Foreskin keratinocyte (primary cell): ENCODE measurements at places on chromosomes 6 and 20. TPM values are rescaled to one million over a fixed set of nuclear protein-coding genes. Genes with fewer than 3 reads are reported as not detected.

DNA sequence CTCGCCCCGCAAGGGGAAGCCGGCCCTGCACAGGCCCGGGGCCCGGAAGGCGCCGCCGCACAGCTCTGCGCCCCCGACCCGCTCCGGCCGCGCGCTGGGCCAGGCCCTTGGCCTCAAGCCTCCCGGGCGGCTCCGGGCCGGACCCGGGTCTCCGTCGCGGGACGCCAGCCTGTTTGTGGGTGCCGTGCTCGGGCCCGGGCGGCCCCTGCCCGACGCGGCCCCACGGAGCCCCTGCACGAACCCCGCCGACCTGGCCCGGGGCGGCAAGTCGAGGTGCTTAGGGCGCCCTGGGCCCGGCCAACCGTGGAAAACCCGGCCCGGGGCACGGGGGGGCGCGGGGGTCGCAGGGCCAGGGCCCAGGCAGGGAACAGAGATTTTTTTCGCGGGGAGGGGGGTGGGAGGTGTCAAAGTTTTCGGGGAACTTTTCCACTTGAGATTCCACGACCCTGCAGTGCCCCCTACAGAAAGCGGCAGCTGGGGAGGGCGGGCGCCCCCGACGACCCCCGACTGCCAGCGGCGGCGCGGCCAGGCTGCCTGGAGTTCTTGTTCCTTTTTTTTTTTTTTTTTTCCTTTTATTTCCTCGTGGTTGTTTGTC, 805 bp upstream of the STX16 start:
- DNase-seq = no peak

- DNase-seq = peak; percentile 64
These were observed 22.6 kb downstream of the BPIFB1 start for GRCh38 chr20:33305589-33306057.

DNA sequence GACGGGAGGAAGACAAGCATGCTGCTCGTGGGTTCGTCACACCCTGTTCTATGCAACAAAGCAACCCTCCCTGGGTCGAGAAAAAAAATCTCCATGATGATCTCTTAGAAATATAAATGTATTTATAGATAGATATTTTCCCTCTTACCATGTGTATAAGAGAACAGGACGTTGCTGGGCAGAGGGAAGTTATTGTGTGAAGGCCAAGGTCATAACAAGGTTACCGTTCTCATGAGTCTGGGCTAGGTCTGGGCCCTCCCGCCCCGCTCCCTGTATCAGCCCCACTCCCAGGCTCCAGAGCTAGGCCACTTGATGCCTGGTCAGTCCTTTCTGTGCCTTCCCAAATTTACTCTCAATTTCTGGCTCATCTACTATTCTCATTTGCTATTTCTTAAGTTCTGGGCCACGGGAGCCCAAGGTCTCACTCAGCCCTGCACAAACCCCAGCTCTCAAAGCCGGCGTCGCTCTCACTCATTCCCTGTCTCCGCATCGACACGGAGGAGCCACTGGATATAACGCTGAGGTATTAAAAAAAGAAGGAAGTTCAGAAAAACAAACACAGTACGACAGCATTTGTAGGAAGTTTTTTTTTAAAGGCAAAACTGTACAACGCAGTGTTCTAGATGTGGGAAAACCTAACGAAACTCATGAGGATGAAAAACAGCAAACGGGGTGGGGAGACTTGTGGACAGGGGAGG, 96.8 kb downstream of the PSMG4 start:
- no peak for DNase-seq

GRCh38 chr6:11179088-11179418, 53.4 kb downstream of the NEDD9 start:
- no peak for DNase-seq

DNA sequence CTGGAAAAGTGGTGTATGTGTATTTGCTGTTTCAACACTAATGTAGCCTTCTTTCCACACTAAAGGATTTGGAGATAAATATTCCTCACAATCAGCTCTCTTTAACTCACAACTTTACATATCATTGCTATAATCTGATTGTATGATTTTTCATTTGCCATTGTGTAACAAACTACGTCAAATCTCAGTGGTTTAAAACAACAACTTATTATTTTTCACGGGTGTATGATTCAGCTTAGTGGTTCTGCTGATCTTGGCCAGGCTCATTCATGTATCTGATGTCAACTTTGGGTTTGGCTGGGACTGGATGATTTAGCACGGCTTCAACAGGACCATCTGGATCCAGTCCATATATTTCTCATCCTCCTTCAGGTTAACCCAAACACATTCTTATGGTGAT, 55.4 kb upstream of the TMX4 start:
- no peak for DNase-seq

DNA sequence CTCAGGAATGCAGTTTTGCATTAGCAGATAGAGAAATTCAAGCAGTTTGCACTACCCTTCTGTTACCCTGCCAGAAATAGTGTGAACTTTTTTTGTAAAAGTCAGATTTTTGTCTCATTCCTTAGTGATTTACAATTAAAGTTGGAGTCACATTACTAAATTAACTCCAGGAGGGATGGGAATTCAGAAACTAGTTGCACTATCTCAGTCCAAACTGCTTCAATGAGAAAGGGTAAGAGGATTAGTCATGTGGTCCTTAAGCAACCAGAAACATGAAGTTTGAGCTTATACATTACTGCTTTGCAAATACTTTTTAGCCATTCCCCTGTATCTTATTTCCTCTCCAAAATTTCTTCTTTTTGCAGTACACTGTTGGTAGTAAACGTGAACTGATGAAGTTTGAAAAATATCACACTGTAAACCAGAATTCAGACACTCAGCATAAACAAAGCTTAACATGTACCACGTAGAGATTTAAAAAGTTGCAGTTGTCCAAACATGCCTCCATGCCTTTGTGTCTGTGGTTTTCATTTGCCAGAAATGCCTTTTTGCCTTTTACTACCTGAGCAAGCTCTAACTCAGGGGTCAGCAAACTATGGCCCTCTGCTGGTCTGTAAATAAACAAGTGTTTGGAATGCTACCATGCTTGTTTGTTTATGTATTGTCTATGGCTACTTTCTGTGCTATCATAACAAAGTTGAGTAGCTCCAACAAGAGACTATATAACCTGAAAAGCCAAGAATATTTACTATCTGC, 49.7 kb downstream of the TP53INP2 start:
- peak; percentile 63 for DNase-seq

DNA sequence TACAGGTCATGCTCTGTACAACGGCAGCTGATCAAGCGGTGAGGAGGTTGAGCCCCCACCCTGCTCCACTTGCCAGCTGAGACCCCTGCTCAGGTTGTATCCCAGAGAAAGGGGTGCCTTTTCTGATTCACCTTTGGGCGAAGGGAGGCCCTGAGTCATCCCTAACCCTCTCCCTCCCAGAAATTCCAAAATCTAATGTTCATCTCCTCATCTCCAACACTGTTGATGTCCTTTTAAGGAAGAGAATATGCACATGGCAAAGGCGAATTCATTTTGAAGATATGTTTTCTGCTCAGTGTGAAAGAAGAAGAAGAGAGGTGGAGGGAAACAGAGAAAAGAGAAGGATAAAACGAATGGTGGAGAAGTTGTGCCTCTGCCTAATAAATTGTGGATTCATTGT, 120.5 kb downstream of the SCML4 start:
- DNase-seq = no peak

GRCh38 chr6:2165286-2165685, 80.1 kb downstream of the GMDS start:
- DNase-seq = no peak

GRCh38 chr6:30600451-30600961, 16.5 kb downstream of the PPP1R10 start:
- no peak for DNase-seq

DNA sequence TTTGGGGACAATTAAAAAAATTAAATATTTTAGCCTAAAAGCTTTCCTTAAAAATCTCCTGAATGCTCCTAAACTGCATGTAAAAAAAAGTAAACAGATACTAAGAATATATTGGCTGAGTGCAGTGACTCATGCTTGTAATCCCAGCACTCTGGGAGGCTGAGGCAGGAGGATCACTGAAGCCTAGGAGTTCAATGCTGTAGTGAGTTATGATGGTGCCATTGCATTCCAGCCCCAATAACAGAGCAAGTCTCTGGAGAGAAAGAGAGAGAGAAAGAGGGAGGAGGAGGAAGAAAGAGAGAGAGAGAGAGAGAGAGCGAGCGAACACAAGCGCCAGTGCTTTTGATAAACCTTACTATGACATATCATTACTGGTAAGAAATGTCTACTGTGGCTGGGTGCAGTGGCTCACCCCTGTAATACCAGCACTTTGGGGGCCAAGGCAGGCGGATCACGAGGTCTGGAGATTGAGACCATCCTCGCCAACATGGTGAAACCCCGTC, 58.8 kb downstream of the FKBP5 start:
- DNase-seq = no peak

DNA sequence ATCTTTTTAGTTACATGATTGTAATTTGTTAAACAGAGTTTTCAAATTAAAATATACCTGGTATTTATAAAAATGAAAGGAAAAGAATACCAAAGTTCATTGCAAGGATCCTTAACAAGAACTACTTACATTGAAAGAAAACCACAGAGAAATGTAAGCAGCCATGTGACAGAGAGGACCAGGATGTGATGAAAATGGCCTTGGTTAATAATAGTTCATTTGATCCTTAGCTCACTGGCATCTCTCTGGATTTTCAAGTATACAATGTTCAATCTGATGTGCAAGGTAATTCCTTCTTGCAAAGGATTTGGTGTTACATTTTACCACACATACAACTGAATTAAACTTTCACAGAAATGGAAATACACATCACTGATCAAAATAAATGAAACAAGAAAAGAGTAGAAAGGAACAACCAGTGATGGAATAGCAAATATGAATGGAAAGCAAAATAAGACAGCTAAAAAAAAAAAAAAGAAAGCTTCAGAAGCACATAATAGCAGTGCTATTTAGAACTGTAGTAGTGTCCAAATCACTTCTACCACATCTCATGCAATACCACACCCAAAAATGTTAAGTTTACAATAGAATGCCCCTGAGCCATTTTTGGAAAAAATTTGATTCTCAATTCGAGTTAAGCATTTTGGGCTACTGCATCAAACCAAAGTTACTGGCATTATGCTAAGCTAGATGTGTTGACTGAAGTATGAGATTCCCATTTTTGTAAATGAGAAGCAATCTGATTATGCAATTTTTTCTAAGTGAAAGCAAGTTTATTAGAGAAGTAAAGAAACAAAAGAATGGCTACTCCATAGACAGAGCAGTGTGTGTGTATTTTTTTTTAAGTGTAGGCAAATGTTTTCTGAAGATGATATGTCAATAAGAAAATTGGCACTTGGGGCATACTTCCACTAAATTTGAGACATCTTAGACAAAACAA, 22.6 kb upstream of the HLA-A start:
- no peak for DNase-seq

GRCh38 chr20:57212534-57213276, 53.7 kb downstream of the BMP7 start:
- peak; percentile 76 for DNase-seq

DNA sequence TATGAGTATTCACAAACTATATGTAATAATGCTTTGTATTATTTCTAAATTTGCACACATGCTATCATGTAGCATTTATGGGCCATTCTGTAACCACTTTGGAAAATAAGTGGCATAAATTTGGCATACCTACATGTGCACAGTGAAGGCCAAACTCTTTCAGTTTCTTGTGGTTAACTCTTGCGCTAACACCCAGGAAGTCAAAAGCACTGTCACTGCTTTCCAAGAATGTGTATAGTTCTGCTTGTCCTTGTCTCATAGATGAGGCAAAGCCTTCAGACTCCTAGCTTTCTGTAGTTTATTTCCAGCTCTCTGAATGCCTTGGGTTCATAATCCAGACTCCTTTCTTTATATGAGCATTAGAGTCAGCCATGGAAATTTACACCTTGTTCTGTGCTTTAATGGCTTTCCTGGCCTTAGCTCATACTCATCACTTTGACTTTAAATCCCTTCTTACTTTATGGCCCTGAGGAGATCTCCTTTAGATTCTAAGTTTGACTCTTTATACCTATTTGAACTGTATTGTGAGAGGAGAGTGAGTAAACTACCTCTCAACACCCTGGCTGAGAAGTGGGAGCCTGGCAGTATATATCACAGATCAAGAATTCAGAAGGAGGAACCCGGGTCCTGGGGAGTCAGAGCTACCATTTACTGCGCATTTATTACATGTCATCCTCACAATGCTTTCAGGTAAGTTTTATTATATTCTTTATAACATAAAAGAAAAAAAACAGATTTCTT, 949 bp upstream of the SLC17A3 start:
- no peak for DNase-seq

DNA sequence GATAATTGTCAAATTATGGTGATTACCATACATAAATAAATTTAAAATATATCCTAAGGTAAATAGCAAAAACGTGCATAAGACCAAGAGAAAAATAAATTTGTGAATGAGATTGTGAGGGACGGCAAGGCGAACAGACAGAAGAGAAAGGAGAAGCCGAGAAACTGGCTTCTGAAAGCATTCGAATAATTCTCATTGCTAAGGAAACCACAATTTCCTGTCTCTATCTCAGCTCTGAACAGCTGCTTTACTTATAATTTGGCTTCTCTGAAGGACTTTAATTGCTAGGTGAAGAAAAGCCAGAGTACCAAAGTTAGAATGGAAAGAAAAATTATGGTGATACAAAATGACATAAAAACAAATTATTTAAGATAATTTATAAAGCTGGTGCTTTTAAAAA, 79.0 kb upstream of the RGS17 start:
- no peak for DNase-seq

The CST4 gene
- not detected in 2 replicates for polyA plus RNA-seq

The DDX43 gene
- 0.26 and 0.71 TPM in 2 replicates for polyA plus RNA-seq

The MAP3K5 gene
- 0.92 and 1.1 TPM in 2 replicates for polyA plus RNA-seq

The RCAN2 gene
- not detected in 2 replicates for polyA plus RNA-seq

The CBLN4 gene
- polyA plus RNA-seq = not detected in 2 replicates
